AML-193 (cell line): ENCODE measurements at places on chromosomes 5 and 9.
A peak's percentile ranks its signal among the peaks of the same experiment; 100 is the strongest.

- peak; percentile 94 for DNase-seq
Measured at GRCh38 chr9:91150998-91151717, 210.6 kb downstream of the AUH start.

- DNase-seq = peak; percentile 33
Measured at GRCh38 chr5:113510836-113511451, 2.5 kb upstream of the YTHDC2 start.

GRCh38 chr5:32076699-32077695, 97.1 kb downstream of the GOLPH3 start:
- peak; percentile 43 for DNase-seq

- no peak for DNase-seq
Measured at GRCh38 chr5:85452322-85453025, 1067.8 kb upstream of the EDIL3 start.

DNA sequence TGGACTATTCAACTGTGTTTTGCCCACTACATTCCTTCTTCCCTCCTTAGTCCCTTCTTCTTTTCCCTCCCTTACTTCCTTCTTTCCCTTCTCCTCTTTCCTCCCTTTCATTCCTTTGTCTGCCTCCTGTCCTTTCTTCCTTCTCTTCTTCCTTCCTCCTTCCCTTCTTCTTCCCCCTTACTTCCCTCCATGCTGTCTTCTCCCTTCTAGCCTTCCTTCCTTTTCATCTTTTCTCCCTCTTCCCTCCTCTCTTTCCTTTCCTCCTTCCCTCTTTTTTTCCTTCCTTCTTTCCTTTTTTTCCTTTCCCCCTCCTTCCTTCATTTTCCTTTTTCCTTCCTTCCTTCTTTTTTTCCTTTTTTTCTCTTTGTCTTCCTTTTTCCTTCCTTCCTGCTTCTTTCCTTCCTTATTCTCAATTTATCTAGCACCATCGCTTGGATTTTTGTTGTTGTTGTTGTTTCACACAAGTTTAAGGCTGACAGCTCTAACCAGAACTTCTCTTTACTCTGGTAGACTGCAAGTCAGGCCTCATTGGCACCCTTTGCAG, 123.4 kb downstream of the CEMIP2 start:
- no peak for DNase-seq

GRCh38 chr9:130770679-130771442, 64.2 kb upstream of the ABL1 start:
- peak; percentile 77 for DNase-seq

DNA sequence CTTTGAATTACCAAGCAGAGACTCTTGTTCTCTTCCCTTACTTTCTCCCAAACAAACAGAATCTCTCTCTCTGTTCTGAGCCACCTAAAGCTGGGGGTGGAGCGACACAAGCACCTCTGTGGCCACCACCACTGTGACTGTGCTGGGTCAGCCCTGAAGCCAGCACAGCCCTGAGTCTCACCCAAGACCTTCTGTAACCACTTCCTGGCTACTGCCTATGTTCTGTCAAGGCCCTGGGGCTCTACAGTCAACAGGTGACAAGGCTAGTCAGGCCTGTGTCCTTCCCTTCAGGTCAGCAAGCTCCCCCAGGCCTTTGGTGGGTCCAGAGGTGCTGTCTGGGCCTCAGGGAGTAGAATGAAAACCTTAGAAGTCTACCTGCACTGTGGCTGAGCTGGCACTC, 26.1 kb upstream of the SLC28A3 start:
- peak; percentile 34 for DNase-seq

DNA sequence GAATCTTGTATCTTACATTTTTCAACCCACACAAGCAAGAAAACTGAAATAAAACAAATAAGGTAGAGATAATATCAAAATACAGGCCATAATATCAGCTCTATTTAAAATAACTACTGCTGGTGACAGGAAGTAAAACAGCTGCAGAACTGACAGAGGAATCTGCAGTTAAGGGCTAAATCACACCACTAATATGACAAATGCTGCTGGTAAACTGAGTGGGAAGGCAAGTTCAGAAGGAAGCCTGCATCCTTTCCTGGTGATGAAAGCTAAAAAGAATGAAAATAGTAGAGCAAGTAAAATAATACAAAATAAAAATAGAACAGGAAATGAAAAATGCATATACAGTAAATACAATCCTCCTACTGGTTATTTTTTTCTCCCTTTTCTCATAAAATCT, 1293.7 kb upstream of the C9orf72 start:
- DNase-seq = no peak

DNA sequence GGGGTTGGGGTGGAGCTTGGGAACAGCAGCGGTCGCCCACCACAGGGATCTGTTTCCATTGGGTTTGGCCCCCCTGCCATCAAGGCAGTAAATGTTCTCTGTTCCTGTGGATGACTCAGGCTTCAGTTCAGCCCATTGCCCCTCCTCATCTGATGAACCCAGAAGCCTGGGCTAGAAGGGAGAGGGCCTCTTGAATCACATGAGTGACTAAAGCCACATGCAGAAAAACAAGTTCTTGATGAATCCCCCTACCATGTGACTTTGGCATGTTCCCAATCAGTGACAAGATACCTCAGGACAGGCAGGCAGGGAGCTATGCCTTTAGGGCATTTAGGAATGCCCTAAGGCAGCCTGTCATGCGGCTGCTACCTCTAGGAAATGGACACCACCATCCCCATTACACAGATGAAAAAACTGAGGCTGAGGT, 2.5 kb downstream of the SH3PXD2B start:
- no peak for DNase-seq

DNA sequence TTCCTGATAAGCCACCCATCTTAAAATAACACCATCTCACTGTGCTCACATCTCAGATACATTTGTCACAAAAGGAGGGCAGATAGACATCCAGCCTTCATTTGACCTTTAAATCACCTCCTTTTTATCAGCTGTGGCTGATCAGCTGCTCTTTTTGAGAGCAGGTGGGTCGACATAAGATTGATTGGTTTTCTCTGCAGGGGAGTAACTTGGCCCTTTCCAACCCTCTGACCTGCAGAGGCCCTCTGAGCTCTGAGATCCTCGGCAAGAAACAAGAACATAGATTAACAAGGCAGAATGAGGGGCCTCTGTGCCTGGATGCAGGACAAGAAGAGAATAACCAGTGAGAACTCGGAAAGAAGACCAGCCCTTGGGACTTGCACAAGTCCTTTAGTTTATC, 33.5 kb upstream of the GLRA1 start:
- no peak for DNase-seq

DNA sequence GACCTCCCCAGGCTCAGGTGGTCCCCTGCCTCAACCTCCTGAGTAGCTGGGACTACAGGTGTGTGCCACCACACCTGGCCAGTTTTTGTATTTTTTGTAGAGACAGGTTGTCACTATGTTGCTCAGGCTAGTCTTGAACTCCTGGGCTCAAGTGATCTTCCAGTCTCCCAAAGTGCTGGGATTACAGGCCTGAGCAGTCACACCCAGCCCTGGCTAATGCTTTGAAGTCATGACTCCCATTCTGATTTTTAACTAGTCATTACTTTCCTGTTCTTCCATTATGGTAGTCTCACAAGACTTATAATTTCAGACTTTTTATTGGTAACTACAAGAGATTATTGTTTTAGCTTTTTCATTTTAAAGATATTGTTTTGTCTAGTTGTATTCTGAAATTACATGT, 26.3 kb downstream of the UBAP1 start:
- no peak for DNase-seq

DNA sequence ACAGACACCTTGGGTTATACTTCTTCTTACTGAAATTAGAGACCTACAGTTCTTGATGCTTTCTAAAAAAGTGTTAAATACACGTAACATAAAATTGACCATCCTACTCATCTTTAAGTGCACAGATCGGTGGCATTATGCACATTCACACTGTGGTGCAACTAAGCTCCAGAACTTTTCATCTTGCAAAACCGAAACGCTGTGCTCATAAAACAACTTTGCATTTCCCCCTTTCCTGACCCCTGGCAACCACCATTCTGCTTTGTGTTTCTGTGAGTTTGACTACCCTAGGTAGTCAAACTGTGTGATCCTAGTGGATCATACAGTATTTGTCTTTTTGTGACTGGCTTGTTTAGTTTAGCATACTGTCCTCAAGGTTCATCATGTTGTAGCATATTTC, 3.9 kb downstream of the MVB12B start:
- DNase-seq = no peak

DNA sequence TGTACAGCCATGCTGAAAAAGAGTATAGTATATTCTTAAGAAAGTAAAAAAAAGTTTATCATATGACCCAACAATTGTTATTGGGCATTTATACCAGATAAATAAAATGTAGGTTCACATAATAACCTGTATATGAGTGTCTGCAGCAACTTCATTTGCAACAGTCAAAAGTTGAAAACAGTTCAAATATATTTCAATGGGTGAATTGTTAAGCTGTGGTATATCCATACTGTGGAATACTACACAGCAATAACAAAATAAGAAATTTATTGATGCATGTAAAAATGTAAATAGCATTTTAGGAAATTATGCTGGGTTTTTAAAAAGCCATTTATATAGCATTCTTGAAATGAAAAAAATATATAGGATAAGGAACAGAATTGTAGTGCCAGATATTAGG, 1420.1 kb upstream of the ACO1 start:
- DNase-seq = no peak

DNA sequence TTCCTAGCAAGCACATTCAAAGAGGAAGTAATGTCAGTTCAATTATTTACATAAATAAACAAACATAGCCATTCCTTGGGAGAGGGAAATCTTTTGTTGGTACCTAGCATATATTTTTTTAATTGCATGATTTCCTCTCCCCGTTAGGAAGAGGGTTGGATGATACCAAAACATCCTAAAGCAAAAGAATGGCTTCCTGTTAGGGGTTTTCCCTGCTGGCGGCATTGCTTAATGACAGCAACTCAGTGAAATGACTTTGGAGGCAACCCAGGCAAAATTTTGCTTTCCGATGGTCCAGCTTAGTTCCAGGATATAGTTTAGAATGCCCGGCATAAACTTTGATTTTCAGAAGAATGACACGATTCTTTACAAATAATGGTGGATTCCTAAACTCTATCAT, 73.2 kb downstream of the MAT2B start:
- DNase-seq = no peak

- no peak for DNase-seq
Measured at GRCh38 chr9:131039129-131039954, 30.4 kb downstream of the LAMC3 start.
